ENCODE measurements at places on chromosomes 12 and 14.

GRCh38 chr12:27474344-27474743 is 27.8 kb downstream of the SMCO2 start:
- no peak for DNase-seq

DNA sequence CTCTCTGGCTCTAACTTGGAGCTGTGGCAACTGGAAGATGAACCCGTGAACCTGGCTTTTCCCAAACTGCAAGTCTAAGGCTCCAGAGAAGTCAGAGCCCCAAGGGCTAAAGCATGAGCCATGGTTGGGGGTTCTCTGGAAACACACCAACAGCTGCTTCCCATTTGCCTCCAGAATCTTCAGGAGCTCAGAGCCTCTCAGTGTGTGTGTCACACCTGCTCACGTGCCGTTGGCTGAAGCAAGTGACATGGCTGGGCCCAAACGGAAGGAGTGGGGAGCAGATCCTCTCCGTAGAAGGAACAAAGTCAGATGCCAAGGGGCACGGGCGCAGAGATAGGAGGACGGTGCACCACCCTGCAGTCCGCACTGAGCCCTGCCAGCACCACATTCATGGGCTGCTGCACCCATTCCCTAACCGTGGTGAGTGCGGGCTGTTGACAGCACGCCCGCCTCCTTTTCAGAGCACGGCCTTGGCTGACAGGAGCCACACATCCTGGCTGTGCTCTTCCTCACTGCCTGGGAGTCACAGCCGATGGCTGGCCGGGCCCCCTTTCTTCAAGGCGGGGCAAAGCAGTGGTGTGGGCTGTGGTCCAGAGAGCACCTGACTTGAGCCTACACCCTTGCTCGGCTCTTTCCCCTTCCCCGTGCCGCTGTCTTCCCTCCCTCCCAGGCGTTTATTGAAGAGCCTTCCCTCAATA is 16.6 kb upstream of the TRAF3 start:
- no peak for DNase-seq

GRCh38 chr12:38771871-38772270 is 133.5 kb downstream of the CPNE8 start:
- DNase-seq: no peak

DNA sequence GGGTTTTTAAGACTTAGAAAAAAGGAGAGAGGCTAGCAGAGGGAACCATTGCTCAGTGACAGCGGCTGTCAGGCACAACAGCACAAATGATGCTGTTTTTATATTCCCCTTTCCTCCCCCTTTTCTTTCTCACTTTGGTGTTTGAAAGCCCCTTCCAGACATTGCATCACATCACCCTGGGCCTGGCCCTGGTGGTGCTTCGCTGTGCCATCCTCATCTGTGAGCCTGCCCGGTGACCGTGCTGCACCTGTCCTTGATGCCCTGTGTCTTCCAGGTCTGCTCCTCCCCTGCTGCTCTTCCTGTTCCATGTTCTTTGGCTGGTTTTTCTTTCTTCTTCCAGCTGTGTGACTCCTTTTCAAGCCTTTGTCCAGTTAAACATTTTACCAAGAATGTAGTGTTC is 24.8 kb downstream of the KLC1 start:
- DNase-seq: no peak

DNA sequence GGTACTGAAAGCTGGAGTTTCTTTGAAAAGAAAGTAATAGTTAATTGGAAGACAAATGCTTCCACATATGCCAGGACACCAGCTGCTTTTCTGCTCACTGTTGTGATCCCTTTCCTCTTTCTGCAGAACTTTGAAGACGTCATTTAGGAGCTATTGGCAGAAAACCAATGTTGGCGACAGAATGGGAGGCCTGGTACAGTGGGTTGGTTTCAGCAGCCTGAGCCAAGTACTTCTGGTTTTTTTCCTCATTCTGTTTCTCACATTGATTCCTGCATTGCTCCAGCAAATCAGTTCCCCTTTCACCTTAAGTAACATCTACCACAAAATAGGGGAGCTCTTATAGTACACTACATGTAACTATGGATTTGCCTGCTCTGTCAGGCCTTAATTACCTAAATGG is 96.9 kb downstream of the FIGNL2 start:
- DNase-seq: no peak

GRCh38 chr14:69715725-69716477 is 51.0 kb upstream of the SRSF5 start:
- DNase-seq: no peak

Measured in CD4-positive, alpha-beta T cell treated with Interleukin-6 for 4 hours (primary cell).